ENCODE measurements at places on chromosomes 3 and 15. TPM values are rescaled to one million over a fixed set of nuclear protein-coding genes. Genes with fewer than 3 reads are reported as not detected.
A peak's percentile ranks its signal among the peaks of the same experiment; 100 is the strongest.

The CHRM5 gene
- total RNA-seq, result 0.18 TPM

DNA sequence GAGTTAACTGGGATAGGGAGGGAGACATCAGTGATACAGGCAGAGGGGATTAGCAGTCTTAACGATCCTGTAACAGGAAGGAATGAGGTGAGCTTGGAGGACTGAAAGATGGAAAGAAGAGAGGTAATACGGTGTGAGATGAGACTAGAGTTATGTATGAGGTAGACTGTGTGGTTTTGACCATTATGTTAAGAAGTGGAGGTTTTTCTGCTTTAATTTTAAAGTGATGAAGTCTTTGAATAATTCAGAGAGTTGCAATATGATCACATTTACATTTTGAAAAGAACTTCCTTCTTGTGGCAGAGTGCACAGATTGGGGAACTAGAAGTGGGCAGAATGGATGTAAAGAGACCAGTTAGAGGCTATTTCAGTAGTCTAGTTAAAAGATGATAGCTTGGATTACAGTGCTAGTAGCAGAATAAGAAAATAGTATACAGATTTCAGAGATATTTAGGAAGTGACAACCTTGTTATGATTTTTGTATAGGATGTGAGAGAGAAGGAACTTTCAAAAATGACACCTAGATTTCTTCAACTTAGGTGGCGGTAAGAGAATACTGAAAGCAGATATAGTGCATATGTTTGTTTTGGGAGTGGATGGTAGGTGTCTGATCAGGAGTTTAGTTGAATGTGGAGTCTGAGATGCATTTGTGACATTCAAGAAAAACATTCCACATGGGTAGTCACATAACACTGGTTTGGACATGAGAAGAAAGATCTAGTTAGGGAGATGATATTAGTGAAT, 40.5 kb downstream of the STT3B start:
- no peak for DNase-seq

DNA sequence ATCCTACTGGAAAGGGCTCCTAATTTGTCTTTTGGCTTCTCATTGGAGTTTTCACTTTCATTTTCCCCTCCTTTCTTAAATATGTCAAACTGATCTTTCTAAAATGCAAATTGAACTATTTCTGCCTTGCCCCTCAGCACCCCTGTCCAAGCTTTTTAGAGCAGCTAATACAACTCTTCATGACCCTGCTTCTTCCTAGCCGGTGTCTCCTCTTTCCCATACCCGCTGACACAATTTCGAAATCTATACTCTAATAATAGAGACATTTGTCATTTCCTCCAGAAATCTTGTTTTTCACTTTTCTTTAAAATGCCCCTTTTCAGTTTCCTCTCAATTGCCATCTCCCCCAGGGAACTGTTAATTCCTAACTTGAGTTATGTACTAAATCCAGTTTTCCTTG, 2.9 kb upstream of the EPHA3 start:
- no peak for DNase-seq

DNA sequence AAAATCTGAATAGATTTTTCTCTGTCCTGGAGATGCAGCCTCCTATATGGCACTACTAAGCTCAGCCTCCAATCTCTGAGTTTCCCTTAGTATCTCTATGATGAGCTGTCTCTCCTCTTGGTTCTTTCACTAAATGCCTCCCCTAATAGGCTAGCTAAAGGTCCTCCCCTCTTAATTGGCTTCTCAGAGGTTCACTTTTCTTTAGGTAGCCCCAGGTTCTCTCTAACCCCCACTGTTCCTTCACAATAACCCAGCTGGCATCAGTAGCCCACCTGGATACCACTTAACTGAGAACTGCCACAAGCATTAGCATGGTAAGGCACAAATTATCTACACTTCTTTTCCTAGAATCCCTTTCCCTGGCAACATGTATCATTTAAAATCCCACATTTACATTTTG, 523.2 kb downstream of the IGSF11 start:
- no peak for DNase-seq

- no peak for DNase-seq
Measured at GRCh38 chr3:7576071-7576470, 715.2 kb downstream of the GRM7 start.

DNA sequence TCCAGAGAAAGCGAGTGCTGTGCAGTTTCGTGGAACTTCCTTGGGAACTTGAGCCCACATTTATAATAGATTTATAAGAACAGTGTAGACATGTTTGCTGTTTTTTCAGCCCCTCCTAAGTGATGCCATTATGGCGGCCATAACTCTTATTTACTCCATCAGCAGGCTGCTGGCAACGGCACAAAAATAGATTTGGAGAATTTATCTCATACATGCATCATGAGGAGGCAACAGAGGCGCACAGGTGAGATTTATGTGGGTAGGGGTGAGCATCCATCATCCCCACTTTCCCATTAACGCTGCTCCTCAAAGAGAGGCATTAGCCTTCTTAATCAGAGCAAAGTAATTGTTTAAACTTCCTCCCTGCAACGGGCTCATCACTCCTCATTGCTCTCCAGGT, 182.5 kb downstream of the RAB11A start:
- DNase-seq, result no peak

GRCh38 chr15:50418041-50418583, 6.1 kb upstream of the USP8 start:
- DNase-seq, result no peak

GRCh38 chr15:92097474-92098178, 244.1 kb downstream of the SLCO3A1 start:
- no peak for DNase-seq

- peak; percentile 52 for DNase-seq
Measured at GRCh38 chr3:126540342-126540849, 16.4 kb downstream of the CHST13 start.

DNA sequence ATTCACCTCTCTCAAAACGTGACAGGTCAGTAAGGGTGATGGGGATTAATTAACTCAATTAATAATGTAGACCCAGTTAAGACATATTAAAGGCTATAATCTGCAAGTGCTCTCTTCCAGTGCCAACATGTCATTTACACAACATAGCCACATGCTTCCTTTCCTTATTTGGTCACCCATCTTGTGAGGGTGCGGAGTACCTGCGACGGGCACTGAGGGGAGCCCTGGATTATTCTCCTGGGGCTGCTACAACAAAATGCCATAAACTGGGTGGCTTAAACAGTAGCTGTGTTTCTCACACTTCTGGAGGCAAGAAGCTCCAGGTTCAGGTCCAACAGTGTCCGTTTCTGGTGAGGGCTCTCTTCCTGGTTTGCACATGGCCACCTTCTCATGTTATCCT, 157.4 kb upstream of the LRTM1 start:
- DNase-seq, result no peak

DNA sequence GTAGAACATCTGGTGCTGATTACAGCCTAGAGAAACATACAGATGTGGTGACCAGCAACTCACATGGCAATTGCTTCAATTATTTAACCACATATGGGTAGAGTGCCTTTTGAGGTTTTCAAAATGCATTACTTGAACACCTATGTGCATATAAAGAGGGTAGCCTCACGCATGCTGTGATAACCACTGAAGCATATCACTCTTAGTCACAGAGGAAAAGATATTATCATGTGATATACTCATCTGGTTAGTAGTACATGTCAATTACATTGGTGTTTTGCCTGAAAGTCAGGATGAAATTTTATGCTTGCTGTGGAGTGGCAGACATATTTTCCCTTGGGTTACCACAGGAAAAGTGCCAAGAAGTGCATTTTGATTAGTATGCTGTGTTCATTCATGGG, 459.3 kb upstream of the AGTR1 start:
- DNase-seq, result no peak

DNA sequence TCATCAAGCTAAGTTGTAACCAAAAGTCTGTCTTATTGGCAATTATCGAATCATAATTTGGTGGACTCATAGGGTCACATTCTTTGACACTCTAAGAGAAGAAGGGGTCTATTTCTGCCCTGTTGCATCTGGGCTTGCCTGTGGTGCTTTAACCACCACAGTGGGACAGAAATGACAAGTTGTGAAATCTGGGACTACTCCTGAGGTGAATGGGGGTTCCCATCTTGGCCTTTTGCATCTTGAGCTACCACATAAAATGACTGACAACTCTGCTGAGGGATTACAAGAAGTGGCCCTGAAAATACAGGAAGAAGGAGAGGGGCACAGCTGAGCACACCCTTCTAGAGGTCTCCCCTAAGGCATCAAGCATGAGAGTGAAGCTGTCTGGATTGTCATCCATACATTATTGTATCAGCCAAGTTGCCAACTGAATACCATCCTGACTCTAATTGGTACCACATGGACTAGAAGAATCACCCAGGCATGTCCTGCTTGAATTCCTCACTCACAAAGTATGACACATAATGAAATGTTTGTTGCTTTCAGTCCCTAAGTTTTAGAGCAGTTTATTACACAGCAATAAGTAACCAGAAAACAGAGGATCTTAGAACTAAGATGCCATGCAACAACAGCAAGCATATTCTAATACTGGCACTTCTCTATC, 306.5 kb downstream of the ROBO1 start:
- DNase-seq, result no peak

DNA sequence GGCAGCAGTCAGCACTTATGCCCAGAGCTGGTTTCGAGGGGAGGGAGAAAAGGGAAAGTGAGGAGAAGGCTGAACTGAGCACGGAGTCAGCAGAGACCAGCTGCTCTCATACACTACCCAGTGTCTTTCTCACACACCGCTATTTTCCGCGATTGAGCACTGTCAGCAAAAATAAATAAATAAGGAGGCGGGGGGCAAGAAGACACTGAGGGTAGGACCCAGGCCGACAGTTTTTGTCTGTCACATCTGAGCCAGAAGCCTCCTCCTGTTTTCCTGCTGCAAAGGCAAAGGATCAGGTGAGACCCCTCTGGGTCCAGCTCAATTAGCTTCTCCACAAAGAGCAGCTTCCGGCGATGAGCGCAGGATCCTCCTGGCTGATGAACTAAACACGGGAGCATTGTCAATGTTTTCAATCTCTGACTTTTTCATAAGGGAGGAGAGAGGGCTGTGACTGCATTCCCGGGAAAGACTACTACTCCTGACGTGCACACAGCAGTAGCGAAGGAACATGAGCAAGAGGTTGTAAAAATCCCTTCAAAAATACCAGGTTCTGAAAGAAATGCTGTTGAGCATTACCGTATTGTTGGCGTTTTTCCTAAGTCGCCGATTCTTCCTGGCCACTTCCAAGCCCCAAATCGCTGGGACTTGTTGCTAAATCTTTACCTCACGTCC, 1.3 kb downstream of the FRMD5 start:
- no peak for DNase-seq

DNA sequence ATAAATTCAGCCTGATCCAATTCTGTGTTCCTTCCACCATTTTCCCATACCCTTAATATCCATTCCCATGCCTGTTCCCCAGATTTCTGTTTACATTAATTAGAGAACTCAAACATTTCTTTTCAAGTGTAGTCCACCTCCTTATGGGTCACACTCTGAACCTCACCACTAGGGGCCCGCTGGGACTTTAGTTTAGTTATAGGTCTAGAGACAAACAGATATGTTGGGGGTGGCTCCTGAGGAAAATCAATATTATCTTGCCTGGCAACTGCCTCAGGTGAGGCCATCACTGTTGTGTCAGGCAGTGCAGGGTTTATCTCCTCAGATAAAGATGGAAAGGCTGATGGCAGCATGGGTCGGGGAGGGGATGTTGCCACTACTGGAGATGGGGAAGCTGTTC, 72.8 kb downstream of the CLDN1 start:
- DNase-seq, result no peak

GRCh38 chr3:52333869-52334557, 17.9 kb downstream of the DNAH1 start:
- DNase-seq, result no peak
